ENCODE measurements at places on chromosomes 7 and 10.

- no peak for DNase-seq
These were observed 17.0 kb downstream of the PNLIPRP3 start for GRCh38 chr10:116444527-116445142.

GRCh38 chr10:104021246-104021645 is 54.3 kb downstream of the SLK start:
- DNase-seq: no peak

DNA sequence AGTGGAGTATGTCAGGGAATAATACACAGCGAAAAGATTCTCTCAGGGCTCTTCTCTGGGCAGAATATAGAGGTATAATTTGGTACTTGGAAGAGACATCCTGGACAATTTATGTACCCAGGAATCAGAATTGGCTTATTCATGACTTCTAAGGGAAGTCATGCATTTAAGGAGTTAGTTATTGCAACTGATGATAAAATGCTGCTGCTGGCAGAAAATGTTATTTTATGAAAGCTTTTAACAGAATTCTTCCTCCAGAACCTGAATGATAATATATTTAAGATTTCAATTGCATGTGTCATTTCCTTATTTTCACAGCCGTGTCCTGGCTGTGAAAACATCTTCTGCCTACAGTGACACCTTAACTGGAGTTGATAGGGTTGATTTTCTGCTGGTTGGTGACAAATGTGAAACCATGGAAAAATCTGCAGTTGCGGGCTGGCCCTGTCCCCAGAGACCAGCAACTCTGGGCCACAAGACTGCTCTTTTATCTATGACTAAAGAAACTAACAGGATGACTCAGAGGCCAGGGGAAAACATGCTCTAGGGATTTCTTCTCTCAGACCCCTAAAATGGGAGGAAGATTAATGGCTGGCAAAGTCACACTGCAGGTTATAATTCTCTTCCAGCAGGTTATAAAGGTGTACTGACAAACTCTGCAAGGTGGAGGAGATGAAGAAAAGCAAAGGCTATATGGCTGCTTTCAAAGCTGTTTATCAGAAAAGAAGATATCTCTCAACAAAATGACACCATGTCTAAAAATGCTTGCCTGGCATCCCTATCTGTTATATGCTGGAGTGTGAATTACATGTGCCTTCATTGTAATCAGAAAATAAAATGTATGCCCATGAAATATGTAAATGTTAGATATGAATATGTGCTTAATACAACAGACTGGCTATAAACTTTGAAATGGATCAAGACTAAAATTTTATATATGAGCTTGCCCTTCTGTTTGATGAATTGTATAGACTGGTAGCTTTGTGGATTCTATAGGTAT is 12.1 kb upstream of the TRUB1 start:
- peak; percentile 6 for DNase-seq

GRCh38 chr10:69687426-69687825 is 57.4 kb downstream of the FAM241B start:
- no peak for DNase-seq

- no peak for DNase-seq
These were observed 83.5 kb upstream of the FZD1 start for GRCh38 chr7:91180746-91181145.

- DNase-seq: peak; percentile 21
These were observed 989 bp downstream of the ERLIN1 start for GRCh38 chr10:100184840-100185239.

DNA sequence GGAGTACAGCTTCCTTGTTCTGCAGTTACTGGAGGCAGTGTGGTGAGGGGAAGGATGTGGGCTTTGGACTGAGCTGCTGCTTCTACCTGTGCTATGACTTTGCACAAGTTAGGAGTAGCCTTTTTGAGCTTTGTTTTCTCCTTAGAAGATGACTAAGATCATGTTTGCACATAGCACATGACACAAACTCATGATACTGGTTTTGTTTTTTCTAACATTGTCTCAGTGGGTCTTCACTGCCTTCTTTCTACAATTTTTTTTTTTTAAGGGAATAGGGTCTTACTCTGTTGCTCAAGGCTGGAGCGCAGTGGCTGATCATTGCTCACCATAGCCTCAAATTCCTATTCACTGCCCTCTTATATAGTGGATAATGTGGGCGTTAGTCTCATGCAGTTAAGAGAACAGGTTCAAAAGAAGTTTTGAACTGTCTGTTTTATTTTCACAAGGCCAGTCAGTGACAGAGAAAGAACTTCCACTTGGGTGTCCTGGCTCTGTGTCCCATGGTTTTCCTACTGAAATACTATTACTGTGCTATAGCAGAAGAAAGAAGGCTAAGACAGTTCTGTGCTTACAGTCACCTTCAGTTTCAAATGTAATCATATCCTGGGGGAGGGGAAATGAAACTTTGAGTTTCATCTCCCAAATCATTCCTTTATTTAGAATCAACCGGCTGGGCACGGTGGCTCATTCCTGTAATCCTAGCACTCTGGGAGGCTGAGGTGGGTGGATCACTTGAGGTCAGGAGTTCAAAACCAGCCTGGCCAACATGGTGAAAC is 72.0 kb downstream of the KAT6B start:
- no peak for DNase-seq

DNA sequence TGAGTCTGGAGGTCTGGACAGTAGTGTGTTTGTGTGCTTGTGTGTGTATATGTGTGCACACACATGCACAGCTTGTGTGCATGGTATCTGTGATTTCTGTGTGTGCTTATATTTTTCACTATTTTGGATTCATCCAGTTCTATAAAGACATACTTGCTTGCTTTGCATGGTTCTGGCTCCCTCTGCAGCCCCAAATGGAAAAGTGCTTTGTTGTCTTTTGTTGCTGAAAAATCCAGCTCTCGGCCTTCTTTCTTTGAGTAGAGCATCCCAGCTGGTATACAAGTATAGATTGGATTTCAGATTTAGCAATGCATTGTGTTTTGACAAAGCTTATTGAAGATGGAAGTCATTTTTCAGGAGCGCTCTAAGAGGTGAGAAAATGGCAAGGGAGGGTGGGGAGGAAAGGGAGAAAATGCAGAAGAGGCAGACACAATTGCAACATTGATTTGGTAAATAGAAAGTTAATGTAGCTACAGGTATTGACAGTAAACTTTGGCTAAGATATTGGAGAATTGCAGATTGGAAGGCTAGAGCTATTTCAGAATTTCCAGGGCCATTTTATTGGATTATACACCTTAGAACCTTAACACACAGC is 333.9 kb downstream of the AUTS2 start:
- DNase-seq: peak; percentile 23

- DNase-seq: no peak
These were observed 122.8 kb downstream of the CUBN start for GRCh38 chr10:17006631-17007417.

DNA sequence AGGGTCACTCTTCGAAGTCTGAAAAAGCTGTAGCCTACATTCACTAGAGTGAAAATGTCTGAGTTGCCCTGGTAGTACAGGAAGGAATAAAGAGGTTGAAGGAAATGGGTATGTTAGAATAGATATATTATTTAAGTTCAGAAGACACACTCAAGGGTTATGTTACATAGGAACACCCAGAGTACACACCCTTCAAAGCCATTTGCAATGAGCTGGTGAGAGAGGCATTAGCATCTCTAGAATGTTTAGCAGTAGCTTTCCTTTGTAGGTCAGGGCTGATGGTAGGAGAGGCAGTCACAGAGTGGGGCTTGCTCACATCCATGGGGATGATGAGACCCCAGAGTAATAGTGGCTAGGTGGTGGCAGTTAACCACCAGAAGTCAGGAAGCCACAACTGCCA is 221.2 kb downstream of the SLC25A13 start:
- no peak for DNase-seq

GRCh38 chr10:22476601-22477321 is 131.5 kb downstream of the SPAG6 start:
- no peak for DNase-seq

GRCh38 chr7:133843341-133843740 is 283.8 kb upstream of the LRGUK start:
- DNase-seq: no peak

- DNase-seq: no peak
These were observed 21.5 kb downstream of the GET4 start for GRCh38 chr7:897771-898376.

GRCh38 chr7:150323682-150324372 is 482 bp upstream of the ACTR3C start:
- no peak for DNase-seq

- no peak for DNase-seq
These were observed 243.8 kb downstream of the DYNC1I1 start for GRCh38 chr7:96016056-96016586.

- no peak for DNase-seq
These were observed 129.9 kb downstream of the INHBA start for GRCh38 chr7:41573015-41573414.

DNA sequence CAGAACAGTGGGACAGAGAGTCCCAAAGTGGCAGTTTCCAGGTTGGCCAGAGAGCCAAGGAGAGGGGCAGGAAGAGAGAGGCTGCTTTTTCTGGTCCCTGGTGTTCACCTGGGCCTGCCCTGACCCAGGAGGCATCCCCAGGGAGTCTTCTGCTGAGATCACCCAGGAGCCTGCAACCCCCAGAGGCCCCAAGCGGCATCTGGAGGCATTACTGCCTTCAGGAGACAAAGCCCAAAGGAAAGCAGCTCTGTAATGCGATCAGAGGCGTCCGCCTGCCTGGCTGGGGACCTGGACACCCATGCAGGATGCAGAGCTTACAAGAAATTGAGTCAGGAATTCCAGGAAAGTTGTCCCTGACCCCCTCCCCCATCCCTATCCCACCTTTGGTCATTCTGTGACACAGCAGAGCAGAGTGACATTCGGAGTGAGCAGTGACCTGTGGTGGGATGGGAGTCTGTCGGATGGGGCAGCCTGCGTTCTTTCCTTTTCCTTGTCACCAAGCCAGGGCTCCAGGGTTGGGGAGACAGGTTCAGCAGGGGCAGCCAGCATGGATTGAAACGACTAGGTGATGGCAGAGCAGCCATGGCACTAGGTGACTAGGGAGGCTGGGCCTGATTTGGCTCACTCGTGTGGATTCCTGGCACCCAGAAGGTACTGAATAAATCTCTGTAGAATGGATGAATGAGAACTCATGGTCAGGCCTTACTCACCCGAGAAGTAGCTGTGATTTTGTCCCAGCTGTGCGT is 10.4 kb downstream of the UNC5B start:
- DNase-seq: no peak

DNA sequence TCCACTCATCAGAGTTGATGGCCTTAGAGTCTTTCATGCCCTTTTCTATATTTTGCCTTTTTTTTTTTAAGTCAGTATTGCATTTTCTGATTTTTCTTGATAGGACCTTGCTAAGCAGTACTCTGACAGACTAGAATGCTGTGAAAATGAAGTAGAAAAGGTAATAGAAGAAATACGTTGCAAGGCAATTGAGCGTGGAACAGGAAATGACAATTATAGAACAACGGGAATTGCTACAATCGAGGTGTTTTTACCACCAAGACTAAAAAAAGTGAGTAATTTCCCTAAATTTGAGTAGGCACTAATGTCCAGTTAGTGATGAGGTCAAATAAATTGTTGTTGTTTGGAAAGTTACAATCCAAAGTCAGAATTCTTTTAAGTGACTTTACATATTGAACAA is 7.4 kb downstream of the NUB1 start:
- no peak for DNase-seq

DNA sequence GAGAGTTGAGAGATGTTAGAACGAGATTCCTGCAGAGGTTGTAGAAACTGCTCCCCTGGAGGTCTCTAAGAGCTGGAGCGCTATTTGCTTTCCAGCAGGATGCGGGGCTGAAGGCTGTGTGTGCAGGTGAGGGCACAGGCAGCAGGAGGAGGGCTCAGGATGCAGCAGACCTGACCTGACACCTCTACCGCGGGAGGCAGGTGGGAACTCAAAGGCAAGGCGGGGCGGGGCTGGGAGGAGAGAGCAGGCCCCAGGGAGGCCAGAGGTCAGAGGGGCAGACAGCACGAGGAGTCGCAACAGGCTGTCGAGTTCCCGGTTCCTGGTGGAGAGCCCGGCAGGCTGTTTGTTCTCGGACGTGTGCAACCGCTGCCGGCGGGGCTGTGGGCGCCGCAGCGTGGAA is 7.9 kb upstream of the CRTAC1 start:
- DNase-seq: no peak

DNA sequence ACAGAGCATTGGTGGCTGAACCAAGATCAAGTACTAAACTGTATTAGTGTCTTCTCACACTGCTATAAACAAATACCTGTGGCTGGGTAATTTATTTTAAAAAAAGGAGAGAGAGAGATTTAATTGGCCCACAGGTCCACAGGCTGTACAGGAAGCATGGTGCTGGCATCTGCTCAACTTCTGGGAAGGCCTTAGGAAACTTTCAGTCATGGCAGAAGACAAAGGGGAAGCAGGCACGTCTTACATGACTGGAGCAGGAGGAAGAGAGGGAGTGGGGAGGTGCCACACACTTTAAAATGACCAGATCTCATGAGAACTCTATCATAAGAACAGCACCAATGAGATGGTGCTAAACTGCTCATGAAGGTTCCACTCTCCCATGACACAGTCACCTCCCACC is 95.2 kb upstream of the JCAD start:
- DNase-seq: no peak

- DNase-seq: no peak
These were observed 21.4 kb upstream of the RSBN1L start for GRCh38 chr7:77674878-77675277.

DNA sequence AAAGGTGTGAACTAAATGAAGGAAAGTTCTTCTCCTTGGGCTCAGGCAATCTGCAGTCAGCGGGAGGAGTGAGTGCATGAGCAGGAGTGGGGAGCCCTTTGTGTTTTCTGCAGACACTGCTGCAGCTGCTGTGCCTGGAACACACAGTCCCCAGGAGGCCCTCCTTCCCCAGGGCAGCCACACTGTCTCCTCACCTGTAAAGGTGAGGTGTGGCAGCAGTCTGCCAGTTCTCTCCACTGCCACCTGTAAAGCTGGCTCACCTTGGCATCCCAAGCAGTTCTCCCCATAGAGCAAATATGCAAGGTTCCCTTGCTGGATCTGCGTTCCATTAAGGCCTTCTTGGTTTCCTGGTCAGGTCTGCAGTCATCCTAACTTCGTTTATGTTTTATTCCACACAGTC is 5.2 kb upstream of the VWC2 start:
- DNase-seq: no peak

DNA sequence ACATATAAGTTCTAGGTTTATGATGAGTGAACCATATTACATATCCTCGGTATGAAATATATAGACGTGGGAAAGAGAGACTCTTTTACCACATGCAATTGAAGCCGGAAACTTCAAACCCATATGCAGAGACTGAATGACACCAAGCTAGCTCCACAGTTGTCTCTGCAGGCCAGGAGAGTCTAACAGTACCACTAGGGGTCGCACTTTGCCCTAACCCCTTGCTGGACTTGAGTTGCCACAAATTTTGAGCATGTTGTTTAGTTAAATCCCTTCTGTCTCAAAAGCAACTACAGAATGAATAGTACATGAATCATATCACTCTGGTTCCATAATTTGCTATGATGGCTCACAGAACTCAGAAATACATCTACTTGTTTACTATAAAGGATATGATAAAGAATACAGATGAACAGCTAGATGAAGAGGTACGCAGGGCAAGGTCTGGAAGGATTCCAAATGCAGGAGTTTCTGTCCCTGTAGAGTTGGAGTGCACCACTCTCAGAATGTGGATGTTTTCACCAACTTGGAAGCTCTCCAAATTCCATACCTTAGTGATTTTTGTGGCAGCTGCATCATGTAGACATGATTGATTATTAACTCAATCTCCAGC is 112.4 kb upstream of the YAE1 start:
- DNase-seq: peak; percentile 40

- no peak for DNase-seq
These were observed 21.6 kb upstream of the PDCD4 start for GRCh38 chr10:110850099-110850498.

- DNase-seq: no peak
These were observed 21.9 kb downstream of the ATXN7L1 start for GRCh38 chr7:105854498-105854897.

All from fibroblast of gingiva (primary cell).